Gastrocnemius medialis (tissue), 4 donors: ENCODE measurements at places on chromosomes 16 and 17.

- DNase-seq, result no peak
Measured at GRCh38 chr16:58110571-58111301, 18.4 kb downstream of the CFAP20 start.

GRCh38 chr16:10606607-10607006, 26.2 kb upstream of the EMP2 start:
- DNase-seq, result no peak

- no peak for DNase-seq
Measured at GRCh38 chr16:88901718-88902337, 35.4 kb upstream of the PABPN1L start.

- no peak for DNase-seq
Measured at GRCh38 chr16:87963400-87963799, 12.2 kb downstream of the BANP start.

- no peak for DNase-seq
Measured at GRCh38 chr17:62807812-62808575, at the start of gene MARCHF10. MARCHF10 (minus strand) TSS chr17:62808314; CDS start chr17:62801735, 6,579 bp downstream.

DNA sequence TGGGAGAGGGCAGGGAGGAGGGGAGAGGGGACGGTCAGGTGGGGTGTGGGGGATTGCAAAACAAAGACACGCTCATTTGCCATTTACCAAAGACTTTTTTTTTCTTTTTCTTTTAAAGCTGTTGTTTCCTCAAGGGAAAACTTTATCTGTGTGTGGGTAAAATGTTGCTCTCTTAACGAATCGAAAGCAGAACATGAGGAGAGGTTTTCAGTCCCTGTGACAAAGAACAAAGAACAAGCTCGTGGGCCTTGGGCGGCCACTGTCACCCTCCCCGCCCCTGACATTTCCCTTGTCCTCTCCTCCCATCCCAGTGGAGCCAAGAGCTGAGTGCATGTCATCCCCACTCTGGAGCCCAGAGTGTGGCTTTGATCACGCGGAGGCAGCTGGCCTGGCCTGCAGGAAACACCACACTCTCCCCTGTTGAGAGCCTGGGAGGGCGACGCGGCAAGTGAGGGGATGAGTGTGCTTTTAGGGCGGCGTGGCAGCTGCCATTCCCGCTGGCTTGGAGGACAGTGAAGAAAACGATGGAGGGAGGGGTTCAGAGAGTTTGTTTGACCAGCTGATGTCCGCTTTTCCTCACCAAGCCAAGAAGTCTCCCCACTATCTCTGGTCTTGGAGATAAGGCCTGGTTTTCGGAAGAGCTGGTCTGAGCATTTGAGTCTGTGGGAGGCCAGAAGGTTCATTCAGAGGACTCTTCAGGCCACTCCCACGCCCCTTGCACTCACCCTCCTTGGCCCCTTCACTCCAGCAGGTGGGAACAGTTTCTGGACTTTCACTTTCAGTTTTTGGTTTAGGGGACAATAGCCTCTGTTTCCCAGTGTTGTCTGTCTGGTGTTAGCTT, 11.4 kb downstream of the CCR7 start:
- DNase-seq, result peak; percentile 73

DNA sequence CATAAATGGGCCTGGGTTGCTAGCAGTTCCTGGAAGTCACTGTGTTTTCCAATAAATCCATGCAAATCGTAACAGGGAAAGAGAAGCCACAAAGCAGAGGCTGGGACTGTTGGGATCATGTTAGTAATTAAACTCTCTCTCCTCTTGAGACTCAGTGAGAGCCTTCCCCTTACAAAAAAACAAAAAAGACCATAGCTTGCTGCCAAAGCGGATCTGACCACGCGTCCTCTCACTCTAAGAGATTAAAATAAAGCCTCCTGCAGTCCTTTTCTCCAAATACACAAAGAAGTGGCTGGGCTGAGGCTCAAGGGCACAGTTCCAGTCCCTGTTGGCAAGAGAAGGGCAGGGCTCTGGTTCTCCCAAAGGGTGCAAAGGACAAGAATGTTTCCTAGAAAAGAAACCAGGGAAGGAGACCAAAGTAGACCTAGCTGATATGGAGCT, 38.5 kb downstream of the PIGL start:
- DNase-seq, result no peak

- peak; percentile 24 for DNase-seq
Measured at GRCh38 chr17:57747221-57748017, 2.3 kb upstream of the CCDC182 start.

- no peak for DNase-seq
Measured at GRCh38 chr17:19418251-19418992, 7.4 kb downstream of the RNF112 start.

- no peak for DNase-seq
Measured at GRCh38 chr16:25228372-25228771, 11.6 kb downstream of the AQP8 start.

DNA sequence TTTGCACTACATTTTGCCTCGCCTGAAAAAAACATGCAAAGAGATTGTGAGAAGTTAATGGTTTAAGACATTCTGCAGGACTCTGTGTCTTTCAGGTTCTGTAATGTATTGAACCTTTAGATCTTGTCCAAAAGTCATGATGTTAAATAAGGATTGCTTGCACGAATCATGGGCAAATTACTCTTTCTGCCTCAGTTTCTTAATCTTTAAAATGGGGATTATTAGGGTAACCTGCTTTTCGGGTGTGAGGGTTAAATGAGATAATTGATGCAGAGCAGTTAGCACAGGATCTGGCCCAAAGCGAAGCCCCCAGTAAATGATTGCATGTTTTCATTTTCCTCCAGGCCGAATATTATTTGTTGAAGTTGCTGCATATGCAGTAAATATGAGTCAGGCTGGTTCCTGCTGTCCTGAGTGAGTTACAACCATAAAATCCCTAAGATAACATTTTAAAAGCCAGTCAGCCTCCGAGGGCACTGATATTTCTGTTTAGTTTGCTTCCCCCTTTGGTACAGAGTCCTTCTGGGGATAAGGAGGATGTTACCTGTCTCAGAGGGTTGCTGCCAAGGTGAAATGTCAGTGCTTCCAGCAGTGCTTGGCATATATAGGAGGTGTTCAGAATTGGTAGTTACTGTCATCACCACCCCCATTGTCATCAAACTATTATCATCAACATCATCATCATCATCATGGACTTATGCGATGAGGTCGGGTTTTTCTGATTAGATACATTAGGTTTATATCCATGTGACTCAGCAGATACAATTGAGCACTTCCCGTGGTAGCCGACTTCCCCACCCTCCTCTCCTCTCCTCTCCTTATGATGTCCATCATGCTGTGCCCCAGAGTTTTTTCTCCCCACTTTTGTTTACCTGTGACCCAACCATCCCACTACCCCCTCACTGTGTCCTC, 20.6 kb upstream of the ARHGAP17 start:
- no peak for DNase-seq
